ENCODE measurements at places on chromosomes 2 and 18.

DNA sequence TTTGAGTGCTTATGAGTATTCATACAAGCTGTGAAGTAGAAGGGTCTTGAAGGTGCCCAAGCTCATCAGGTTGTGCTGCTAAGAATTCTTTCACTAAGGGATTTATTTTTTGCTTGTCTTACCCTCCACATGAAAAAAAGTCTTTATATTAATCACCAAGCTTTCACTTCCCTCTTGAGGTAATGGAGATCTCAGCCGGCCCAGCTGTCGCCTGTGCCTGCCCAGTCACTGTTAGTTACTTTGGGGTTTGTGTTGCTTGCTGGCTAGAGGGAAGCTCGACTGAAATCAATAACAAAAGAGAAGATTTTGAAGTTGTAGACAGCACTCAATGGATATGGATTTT, 21.9 kb downstream of the MC2R start:
- no peak for DNase-seq

GRCh38 chr2:233679196-233679595, 2.5 kb upstream of the UGT1A7 start:
- DNase-seq, result no peak

DNA sequence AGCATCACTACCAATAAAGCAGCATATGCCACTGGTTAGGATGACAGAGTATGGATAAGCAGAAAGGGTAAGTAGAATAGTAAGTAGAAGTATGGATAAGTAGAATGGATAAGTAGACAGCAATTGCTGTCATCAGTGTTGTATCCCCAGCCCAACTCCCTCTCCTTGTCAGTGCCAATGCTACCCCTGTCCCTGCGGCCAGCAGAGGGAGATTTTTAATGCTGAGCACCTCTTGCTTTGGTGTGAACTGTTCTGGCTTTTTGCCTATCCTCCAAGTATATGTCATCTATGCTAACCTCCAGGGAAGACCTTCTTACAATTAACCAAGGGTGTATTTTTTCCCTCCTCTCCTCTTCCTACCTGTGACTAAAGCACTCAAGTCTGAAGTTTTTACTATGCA, 136.7 kb upstream of the SPHKAP start:
- no peak for DNase-seq

DNA sequence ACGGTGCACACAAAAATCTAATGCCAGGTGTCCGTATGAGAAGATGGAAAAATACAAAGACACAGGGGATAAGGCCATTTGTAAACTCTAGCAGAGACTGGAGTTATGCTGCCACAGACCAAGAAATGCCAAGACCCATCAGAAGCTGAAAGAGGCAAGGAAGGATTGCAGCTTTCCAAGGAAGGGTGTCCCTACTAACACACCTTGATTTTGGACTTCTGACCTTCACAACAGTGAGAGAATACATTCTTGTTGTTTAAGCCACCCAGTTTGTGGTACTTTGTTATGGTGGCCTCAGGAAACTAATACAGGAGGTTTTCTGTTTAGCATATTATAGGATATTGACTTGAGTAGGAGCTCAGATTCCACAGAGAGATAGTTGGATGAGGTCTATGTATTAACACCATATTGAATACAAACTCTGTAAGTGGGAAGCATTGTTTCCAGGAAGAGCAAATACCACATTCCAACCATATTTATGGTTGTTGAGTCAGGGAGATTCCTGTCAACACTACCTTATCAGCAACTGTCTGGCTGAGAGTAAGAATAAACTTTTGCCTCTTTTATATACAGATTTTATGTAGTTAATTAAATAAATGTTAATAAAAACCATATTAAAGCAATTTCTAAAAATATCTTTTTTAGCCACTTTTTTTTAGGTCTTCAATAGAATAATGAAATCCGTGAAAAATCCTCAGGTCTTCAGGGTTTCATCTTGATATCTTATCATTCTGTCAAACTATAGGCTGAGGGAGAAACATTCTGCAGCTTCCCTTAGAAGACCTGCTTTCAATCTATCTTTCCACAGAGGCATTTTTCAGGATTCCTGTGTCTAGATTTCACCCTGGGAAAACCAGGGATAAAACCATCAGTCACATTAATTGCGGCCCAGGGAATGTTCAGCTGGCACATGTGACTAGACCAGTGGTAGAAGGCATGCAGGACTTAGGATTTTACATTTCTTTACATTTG, 35.4 kb upstream of the HNMT start:
- no peak for DNase-seq

DNA sequence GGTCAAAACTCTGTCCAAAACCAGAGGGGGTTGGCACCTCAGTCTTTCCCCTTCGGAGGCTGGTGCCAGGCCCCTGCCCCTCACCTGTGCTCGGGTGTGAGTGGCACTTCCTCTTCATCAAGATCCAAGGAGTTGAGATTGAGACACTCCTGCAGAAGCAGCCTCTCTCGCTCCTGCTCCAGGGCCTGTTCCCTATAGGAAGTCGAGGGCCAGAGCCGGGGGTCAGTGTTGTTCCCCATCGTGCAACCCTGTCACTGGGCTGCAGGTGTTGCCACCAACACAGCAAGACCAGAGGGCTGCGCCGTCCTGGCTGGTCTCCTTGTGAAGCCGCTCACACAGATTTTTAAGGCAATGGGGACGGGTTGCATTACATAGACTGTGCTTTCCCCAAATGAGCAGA, 18.9 kb downstream of the FAM178B start:
- no peak for DNase-seq

GRCh38 chr2:64157792-64158191, 13.6 kb upstream of the PELI1 start:
- DNase-seq, result no peak

- no peak for DNase-seq
These were observed 48.4 kb downstream of the CNGA3 start for GRCh38 chr2:98394595-98395153.

DNA sequence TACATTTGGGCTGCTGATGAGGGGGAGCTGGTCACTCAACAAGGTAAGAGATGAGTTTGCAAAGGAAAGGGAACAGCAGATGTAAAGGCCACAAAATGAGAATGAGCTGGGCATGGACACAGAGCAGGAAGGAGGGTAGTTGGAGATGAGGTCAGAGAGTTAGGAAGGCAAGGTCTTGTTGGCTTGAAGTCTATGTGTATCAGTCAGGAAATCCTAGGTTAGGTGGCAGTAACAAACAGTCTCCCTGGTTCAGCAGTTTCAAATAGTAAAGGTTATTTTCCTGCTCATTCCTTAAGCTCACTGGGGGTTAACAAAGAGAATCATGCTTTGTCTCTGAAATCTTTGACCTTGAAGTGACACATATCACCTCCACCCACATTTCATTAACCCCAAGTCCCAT, 58.3 kb upstream of the ARL4C start:
- no peak for DNase-seq

Measured in stimulated activated CD4-positive, alpha-beta T cell treated with anti-CD3 and anti-CD28 coated beads, TNF-alpha, amount 100 ng/mL, for 24 hours (primary cell).